ENCODE measurements at places on chromosomes 12 and 14. TPM values are rescaled to one million over a fixed set of nuclear protein-coding genes. Genes with fewer than 3 reads are reported as not detected.

Gene AHNAK2
- 10.9 TPM for total RNA-seq

Gene AKT1
- total RNA-seq: 154 TPM

Gene TPH2
- not detected for total RNA-seq

Gene CRIP1
- 1.7 TPM for total RNA-seq

Gene ZDHHC17
- total RNA-seq: 10.3 TPM

Gene TAS2R42
- total RNA-seq: not detected

Gene GPR135
- total RNA-seq: 0.84 TPM

Gene MGST1
- total RNA-seq: 246 TPM

Gene TPPP2
- not detected for total RNA-seq

Gene KRT78
- not detected for total RNA-seq

Gene FOXA1
- total RNA-seq: under 0.01 TPM

Gene TMEM260
- 5.5 TPM for total RNA-seq

Gene FCF1
- total RNA-seq: 32.6 TPM

Gene CCDC177
- not detected for total RNA-seq

Gene CLEC1B
- total RNA-seq: not detected

Measured in bronchus fibroblast of lung (primary cell).